Neural progenitor cell (in vitro differentiated cells): ENCODE measurements at places on chromosomes 1 and 21.
A peak's percentile ranks its signal among the peaks of the same experiment; 100 is the strongest.

GRCh38 chr1:230326971-230327891, 98.9 kb downstream of the PGBD5 start:
- DNase-seq = no peak

- DNase-seq = no peak
These were observed 596 bp downstream of the PADI4 start for GRCh38 chr1:17308593-17308992.

DNA sequence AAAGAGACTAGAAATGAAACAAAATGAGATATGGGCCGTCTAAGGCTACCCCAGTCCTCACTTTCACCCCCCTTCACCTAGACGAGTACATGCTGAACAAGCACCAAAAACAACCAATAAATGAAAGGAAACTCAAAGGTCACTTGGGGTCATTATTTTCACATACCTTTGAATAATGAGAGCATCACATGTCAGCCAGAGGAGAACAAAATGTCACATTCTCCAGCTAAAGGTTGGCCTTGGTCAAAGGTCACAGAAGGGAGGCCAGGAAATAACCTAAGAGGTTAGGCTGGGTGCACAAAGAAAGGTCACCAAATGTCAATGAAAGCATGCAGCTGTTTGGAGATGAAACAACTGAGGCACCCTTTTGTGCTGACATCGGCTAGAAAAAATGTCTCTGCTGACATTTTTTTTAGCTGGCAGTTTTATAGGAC, 288.7 kb upstream of the USP25 start:
- DNase-seq = peak; percentile 84

GRCh38 chr1:172135978-172136610, 284.4 kb upstream of the C1orf105 start:
- no peak for DNase-seq

GRCh38 chr1:200980452-200980772, 43.1 kb downstream of the KIF21B start:
- DNase-seq = no peak

- no peak for DNase-seq
These were observed 326.4 kb upstream of the LYPLAL1 start for GRCh38 chr1:218847089-218847768.

DNA sequence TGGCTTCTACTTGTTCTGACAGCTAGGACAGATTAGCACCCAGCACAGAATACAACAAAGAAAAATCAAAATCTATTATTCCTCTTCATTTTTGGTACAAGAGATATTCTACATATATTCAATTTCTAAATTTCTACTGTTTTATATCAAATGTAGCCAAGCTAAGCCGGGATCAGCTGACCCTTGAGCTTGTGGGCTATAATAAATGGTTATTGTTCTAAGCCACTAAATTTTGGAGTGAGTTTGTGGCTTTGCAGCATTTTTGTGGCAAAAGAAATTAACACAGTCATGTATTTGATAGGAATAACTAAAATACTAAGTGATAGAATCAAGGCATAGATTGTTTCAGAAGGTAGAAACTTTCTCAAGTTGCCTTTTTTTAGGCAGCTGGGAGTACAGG, 50.7 kb downstream of the APP start:
- DNase-seq = no peak

DNA sequence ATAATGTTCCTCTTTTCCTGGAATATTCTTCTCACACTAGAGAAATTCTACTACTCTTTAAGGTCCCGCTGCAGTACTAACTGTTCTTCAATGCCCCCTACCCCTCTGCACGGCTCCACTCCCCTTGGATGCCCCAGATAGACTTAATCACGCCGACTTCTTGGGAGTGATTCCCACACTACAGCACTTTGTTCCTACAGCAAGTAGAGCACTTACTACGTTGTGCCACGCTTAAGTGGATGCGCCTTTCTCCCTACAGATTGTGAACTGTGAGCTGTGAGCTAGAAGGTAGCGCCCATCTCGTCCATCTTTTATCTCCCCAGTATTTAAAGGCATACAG, 2.2 kb downstream of the ZNF436 start:
- DNase-seq = peak; percentile 24
